ENCODE measurements at places on chromosomes 4 and X.

- H3K27ac ChIP-seq: no peak overlapping the region
- H3K27me3 ChIP-seq: no peaks in the 10 kb centered on the region
- H3K4me3 ChIP-seq: no peak overlapping the region
- no peaks in the 10 kb centered on the region for H3K4me1 ChIP-seq
- H3K36me3 ChIP-seq: no peaks in the 10 kb centered on the region
These were observed 85.6 kb upstream of the CPEB2 start for GRCh38 chr4:14916554-14917297.

DNA sequence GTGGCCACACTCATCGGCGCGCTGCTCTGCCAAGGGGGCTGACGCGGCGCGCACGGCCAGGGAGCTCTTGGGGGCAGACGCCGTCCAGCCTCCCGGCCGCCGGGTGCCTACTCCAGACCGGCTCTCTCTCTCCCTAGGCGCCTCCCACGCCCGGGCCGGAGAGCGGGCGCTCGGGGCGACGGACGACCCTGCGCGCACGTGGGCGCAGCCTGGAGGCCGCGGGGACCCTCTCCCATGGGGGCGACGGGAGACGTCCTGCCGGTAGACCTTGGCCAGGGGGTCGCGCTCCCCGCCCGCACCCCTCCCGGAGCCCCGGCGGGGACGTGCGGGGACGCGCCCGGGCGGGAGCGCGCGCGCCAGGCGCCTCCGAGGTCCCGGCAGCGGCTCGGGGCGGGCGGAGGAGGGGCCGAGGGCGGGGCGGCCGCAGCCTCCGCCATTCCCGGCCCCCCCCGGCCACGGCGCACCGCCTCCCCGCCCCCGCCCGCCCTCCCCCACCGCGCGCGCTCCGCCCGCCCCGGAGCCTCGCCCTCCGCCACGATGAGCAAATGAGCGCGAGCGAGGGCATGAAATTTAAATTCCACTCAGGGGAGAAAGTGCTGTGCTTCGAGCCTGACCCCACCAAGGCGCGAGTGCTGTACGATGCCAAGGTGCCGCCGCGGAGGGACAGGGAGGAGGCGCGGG is at the start of gene MSL3:
MSL3 (plus strand) TSS at position 519 of the 681 bp plus-strand sequence; CDS start at position 546, 27 bp downstream.
- peak within 1 kb of the TSS; percentile 94 for H3K4me3 ChIP-seq
- H3K36me3 ChIP-seq: no peaks in the 10 kb centered on the region
- H3K4me1 ChIP-seq: no peaks in the 10 kb centered on the region
- no peaks in the 10 kb centered on the region for H3K27me3 ChIP-seq
- no peak for DNase-seq
- H3K27ac ChIP-seq: no peak within 1 kb of the TSS

- H3K4me1 ChIP-seq: no peaks in the 10 kb centered on the region
- no peak for DNase-seq
- H3K27me3 ChIP-seq: no peaks in the 10 kb centered on the region
- no peak overlapping the region for H3K27ac ChIP-seq
- H3K4me3 ChIP-seq: no peak overlapping the region
These were observed 105.5 kb upstream of the STK26 start for GRCh38 chrX:131917588-131917987.

- H3K4me1 ChIP-seq: no peaks in the 10 kb centered on the region
- DNase-seq: no peak
- H3K27me3 ChIP-seq: no peaks in the 10 kb centered on the region
- H3K4me3 ChIP-seq: no peak overlapping the region
- no peaks in the 10 kb centered on the region for H3K36me3 ChIP-seq
These were observed 102.3 kb upstream of the MTM1 start for GRCh38 chrX:150465881-150466775.

DNA sequence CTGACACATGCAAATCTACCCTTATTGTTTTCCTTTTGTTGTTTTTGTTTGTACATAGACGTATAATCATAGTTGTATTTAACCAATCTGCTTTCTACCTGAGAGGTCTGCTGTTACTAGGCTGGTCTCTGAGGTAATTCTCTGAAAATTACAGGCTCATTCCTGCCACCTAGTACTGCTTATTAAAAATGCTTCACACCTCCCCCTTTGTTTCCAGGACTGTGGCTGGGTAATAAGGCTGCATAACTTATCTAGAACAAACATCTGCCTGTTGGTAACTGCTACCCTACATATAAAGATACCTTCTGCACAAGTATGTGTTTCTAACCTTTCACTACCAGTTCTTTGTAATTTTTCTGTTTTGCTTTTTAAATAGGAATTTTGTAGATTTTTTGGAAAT is 34.2 kb downstream of the COX7B2 start:
- no peaks in the 10 kb centered on the region for H3K27me3 ChIP-seq
- DNase-seq: no peak
- no peak overlapping the region for H3K4me3 ChIP-seq
- no peaks in the 10 kb centered on the region for H3K4me1 ChIP-seq
- no peak overlapping the region for H3K27ac ChIP-seq

GRCh38 chr4:90718931-90719330 is 591.7 kb downstream of the CCSER1 start:
- H3K4me1 ChIP-seq: no peaks in the 10 kb centered on the region
- no peak for DNase-seq
- H3K4me3 ChIP-seq: no peak overlapping the region
- H3K27me3 ChIP-seq: no peaks in the 10 kb centered on the region

DNA sequence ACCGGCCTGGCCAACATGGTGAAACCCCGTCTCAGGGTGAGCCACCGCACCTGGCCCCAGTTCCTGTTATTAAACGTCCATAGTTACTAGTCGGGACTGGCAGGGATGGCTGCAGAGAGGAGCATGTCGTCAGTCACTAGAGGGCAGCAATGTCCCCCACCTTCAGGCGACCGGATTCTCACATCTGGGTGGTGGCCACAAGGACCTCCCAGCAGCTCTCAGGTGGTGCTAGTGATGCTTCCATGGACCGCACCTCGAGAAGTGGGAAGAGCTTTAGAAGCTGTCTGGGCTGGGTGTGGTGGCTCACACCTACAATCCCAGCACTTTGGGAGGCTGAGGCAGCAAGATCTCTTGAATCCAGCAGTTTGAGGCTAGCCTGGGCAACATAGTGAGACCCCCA is 13.3 kb upstream of the IL3RA start:
- H3K4me3 ChIP-seq: no peak overlapping the region
- no peaks in the 10 kb centered on the region for H3K27me3 ChIP-seq
- H3K27ac ChIP-seq: no peak overlapping the region
- no peaks in the 10 kb centered on the region for H3K36me3 ChIP-seq
- H3K4me1 ChIP-seq: no peaks in the 10 kb centered on the region
- peak; percentile 82 for DNase-seq

- no peaks in the 10 kb centered on the region for H3K4me1 ChIP-seq
- peak overlapping the region; percentile 49 for H3K4me3 ChIP-seq
- peaks cover 21% of the 10 kb centered on the region for H3K27me3 ChIP-seq
These were observed 1.7 kb upstream of the GPR50 start for GRCh38 chrX:151174581-151175282.

GRCh38 chrX:34559325-34559724 is 97.8 kb downstream of the TMEM47 start:
- no peak overlapping the region for H3K4me3 ChIP-seq
- no peak for DNase-seq
- no peaks in the 10 kb centered on the region for H3K27me3 ChIP-seq
- no peak overlapping the region for H3K27ac ChIP-seq
- no peaks in the 10 kb centered on the region for H3K36me3 ChIP-seq

GRCh38 chr4:56626420-56626819 is 54.7 kb downstream of the HOPX start:
- no peak overlapping the region for H3K4me3 ChIP-seq
- no peak for DNase-seq
- H3K27ac ChIP-seq: no peak overlapping the region
- H3K27me3 ChIP-seq: no peaks in the 10 kb centered on the region

DNA sequence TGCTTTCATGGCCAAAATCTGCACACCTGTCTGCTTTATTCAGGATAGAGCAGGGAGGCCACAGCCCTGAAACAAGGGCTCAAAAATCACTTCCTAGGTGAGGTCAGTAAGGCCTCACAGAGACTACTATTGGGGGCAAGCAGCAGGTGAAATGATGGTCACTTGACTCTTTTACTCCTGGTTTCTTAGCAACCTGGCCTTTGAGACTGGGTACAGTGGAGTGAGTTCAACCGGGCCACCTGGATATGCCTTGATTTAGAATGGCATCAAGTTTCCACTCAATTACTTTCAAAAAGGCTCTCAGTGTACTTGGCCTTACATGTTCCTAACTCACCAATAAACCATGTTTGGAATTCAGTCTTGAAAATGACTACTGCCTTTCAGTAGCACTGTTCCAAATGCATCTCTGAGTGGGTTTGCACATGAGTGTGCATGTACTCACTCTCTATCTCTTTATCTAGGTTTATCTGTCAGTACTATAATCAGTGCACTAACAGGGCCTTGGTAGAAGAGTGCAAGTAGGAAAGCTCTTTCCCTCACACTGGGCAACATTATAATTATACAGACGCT is 388.2 kb downstream of the OPHN1 start:
- H3K27ac ChIP-seq: no peak overlapping the region
- DNase-seq: no peak
- no peaks in the 10 kb centered on the region for H3K36me3 ChIP-seq
- peaks cover 3% of the 10 kb centered on the region for H3K4me1 ChIP-seq
- no peak overlapping the region for H3K4me3 ChIP-seq
- no peaks in the 10 kb centered on the region for H3K27me3 ChIP-seq

- no peaks in the 10 kb centered on the region for H3K36me3 ChIP-seq
- H3K27me3 ChIP-seq: no peaks in the 10 kb centered on the region
- H3K4me1 ChIP-seq: no peaks in the 10 kb centered on the region
These were observed 31.3 kb upstream of the GNRHR start for GRCh38 chr4:67785528-67785927.

DNA sequence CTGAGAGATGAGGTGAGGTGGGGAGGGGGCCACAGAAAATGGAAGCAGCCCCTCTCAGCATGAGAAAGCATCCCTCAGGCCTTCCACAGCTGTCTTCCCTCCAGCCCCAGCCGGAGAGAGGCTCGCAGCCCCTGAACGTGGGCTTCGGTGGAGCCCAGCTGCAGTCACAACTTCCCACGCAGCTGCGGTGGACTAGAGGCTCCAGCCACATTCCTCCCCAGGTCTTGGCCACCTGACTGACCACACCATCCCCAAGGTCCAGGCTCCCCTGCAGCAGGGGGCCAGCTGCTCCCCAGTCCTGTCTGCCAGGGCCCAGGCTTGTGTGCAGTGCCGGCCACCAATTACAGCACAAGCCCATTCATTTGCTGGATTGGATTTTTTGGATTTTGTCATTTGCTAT is 212.3 kb upstream of the BCOR start:
- no peak overlapping the region for H3K4me3 ChIP-seq
- H3K27me3 ChIP-seq: no peaks in the 10 kb centered on the region
- H3K4me1 ChIP-seq: no peaks in the 10 kb centered on the region
- H3K36me3 ChIP-seq: no peaks in the 10 kb centered on the region
- DNase-seq: no peak
- H3K27ac ChIP-seq: no peak overlapping the region

DNA sequence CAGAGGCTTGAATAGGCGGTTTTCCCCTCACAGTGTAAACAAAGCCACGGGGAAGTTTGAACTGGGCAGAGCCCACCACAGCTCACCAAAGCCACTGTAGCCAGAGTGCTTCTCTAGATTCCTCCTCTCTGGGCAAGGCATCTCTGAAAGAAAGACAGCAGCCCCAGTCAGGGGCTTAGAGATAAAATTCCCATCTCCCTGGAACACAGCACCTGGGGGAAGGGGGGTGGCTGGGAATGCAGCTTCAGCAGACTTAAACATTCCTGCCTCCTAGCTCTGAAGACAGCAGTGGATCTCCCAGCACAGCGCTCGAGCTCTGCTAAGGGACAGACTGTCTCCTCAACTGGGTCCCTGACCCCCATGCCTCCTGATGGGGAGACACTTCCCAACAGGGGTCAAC is 44.0 kb upstream of the USP38 start:
- no peaks in the 10 kb centered on the region for H3K4me1 ChIP-seq
- DNase-seq: no peak
- H3K27ac ChIP-seq: no peak overlapping the region
- H3K27me3 ChIP-seq: no peaks in the 10 kb centered on the region
- H3K4me3 ChIP-seq: no peak overlapping the region
- no peaks in the 10 kb centered on the region for H3K36me3 ChIP-seq

DNA sequence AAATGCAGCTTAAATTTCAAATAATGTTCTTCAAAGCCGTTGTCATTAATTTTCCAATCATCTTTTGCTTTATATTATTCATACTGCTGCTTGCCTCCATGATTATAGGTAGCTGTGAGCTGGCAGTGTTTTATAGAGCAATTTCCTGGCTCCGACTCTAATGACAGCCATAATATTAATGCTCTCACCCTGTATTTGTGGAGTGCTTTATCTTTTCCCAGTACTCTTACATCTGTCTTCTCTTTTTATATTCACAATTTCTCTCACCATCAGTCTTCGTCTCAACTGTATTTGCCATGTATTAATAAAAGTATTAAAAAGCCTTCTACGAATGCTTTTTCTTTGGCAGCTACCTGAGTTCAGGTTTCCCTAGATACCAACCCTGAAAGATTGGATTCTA is 21.0 kb downstream of the ATXN3L start:
- no peaks in the 10 kb centered on the region for H3K4me1 ChIP-seq
- H3K27me3 ChIP-seq: no peaks in the 10 kb centered on the region
- DNase-seq: no peak
- no peak overlapping the region for H3K27ac ChIP-seq
- no peak overlapping the region for H3K4me3 ChIP-seq
- H3K36me3 ChIP-seq: no peaks in the 10 kb centered on the region

DNA sequence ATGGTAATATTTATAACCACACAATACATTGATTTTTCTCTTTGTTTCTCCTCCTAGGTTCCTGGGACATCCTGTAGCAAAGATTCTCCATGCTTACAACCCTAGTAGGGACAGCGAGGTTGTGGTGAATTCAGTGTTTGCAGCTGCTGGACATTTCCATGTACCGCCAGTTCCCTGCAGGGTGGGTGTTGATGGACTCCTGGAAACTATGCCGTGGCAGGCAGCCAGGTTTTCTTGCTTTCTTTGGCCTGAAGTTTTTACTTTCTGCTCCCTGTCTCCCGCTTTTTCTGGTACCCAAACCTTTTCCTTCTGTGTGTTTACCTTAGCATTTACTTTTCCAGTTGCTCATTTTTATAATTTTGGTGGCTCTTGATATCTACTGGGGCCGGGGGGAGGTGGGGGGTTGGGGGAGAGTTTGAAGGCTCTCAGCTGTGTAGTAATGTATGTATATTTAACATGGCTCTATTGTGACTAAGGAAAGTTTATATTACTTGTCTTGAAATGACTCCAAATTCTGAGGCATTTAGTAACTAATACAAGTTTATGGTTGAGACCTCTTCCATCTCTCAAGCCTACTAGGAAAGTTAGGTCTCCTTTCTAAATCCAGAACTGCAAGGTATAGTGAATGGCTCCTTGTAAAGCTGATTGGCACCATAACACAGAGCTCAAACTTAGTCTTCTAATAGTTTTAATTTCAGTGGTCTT is 89.7 kb downstream of the TMEM131L start:
- no peaks in the 10 kb centered on the region for H3K27me3 ChIP-seq
- no peak overlapping the region for H3K27ac ChIP-seq
- H3K36me3 ChIP-seq: no peaks in the 10 kb centered on the region
- no peak overlapping the region for H3K4me3 ChIP-seq

- no peak overlapping the region for H3K27ac ChIP-seq
- no peaks in the 10 kb centered on the region for H3K4me1 ChIP-seq
- DNase-seq: no peak
- no peaks in the 10 kb centered on the region for H3K36me3 ChIP-seq
- H3K4me3 ChIP-seq: no peak overlapping the region
These were observed 3.4 kb downstream of the MAGEB5 start for GRCh38 chrX:26219351-26219750.

Measured in iPS DF 6.9 (cell line).